Mucosa of gallbladder (tissue), 1 donor: ENCODE measurements at places on chromosomes 16 and 17. TPM values are rescaled to one million over a fixed set of nuclear protein-coding genes. Genes with fewer than 3 reads are reported as not detected.

TEKT1 gene
- not detected for total RNA-seq

GPR179 gene
- 0.23 TPM for total RNA-seq

CD300H gene
- not detected for total RNA-seq

DOC2A gene
- total RNA-seq: 18.8 TPM

DNA sequence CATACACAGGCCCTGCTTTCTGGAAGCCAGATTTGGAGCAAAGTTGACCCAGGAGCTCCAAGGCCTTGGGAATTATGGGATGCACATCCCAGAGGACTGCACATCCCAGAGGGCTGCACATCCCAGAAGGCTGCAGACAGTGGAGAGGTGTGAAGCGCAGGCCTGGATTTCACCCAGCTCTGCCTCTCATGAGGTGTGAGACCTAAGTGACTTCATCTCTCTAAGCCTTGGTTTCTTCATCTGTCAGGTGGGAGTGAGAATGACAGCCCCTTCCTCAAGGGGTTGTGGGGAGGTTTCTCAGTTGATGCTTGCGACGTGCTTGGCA is 102.3 kb downstream of the GSG1L start:
- no peak for DNase-seq

- DNase-seq: no peak
Observed at GRCh38 chr17:79779084-79779529, 1.2 kb downstream of the CBX2 start.

GRCh38 chr17:14121952-14122351 is 52.6 kb downstream of the COX10 start:
- no peak for DNase-seq
